HS-27A (cell line): ENCODE measurements at places on chromosomes 7 and 10.

DNA sequence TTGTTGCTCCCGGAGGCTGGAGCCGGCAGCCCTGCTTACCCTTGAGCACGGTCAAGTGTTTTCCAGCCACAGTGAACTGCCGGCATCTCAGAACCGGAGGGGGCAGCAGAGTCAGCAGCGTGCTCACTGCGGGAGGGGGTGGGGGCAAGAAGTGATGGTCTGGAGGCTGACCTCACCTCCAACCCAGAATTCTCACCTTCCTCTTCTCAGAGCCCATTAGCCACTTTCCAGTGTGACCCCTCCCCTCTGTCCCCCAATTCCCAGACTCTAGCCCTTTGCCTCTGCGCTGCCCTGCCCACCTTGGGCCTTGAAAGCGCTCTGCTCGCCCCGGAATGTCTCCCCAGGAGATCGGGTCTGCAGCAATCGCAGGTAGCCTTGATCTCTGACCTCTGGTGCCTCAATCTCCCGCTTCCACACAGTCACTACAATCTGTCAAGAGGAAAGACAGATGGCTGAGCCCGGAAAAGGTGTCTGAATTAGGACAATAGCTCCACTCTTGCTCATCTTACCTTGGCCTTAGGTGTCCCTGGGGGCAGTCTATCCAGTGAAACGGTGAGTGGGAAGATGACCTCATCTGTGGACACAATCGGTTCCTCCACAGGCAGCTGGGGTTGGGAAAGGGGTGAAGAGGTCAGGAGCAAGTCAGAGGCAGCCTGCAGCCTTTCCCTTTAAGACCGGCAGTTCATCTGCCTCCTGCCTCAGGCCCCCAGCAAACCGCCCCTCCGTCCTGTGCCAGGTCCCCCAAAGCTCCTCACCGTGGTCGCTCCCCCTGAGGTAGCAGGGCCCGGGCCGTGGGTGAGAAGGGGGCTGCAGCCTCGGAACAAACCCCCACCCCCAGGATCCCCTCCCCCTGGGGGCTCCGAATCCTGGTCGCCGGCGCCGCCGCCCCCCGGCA is 942 bp downstream of the TRAPPC14 start:
- DNase-seq = no peak

GRCh38 chr7:106767498-106768323 is 97.4 kb upstream of the PIK3CG start:
- DNase-seq = no peak

GRCh38 chr7:26546508-26547053 is 254.9 kb downstream of the SNX10 start:
- no peak for DNase-seq

GRCh38 chr10:122786269-122786668 is 59.4 kb downstream of the CUZD1 start:
- no peak for DNase-seq

DNA sequence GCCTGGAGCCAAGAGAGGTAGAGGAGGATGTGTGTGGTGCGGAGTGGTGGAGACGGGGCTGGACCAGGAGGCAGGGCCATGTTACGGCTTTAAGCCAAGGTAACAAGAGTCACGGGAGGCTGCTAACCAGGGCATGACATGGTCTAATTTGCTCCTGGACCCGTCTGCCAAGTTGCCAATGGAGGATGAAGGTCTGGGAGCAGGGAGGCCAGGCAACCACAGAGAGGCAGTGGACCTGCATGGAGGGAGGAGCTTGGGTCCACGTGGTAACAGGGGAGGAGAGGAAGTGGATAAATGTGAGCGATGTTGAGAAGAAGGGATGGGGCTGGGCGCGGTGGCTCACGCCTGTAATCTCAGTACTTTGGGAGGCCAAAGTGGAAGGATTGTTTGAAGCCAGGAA is 31.0 kb downstream of the SRRM3 start:
- no peak for DNase-seq

DNA sequence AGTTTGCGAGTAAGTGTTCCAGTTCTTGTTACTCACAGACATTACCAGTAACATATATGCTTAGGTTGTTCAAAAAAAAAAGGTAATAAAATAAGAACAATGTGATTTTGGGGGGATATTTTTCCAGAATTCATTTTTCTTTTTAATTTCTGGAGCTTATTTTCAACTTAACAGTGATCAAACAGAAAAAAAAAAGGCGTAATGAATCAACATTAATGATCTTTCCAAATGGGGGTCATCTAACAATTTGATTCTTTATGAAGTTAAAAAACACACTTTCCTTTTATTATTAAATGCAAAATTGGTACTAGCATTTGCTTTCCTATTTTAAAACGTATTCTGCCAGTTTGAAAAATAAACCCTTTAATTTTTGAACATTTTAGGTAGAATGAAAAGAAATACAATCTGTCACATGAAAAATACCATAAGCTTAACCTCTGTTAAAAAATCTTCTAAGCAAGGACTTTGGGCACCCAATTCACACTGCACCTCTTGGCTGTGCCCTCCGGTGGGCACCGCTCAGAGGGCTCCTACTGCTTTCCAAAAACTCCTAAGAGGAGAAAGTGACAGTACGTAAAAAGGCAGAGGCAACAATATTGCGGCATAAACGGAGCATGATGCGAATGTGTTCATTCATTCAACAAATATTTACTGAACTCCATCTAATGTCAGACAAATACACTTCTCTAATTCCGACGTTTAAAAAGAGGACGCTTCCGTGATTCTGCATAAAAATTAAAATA is 32.6 kb downstream of the CNPY1 start:
- DNase-seq = no peak

DNA sequence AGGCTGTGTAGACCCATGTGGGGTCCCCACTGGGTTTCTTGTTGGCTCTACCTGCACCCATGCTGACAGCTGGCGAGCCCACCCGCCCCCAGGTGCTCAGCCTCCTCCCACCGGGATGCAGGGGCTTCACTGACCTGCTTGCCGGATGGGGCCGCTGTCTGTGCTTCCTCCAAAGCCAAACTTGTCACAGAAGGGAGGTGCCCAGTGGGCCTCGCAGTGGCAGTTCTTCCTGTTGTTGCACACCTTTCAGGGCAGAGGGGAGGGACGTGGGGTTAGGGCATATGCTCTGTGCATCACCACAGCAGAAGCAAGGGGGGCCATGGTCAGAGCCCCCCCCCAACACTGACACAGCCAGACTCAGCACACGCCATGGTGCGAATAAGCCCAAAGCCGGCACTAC is 146.5 kb downstream of the FANK1 start:
- DNase-seq = no peak

DNA sequence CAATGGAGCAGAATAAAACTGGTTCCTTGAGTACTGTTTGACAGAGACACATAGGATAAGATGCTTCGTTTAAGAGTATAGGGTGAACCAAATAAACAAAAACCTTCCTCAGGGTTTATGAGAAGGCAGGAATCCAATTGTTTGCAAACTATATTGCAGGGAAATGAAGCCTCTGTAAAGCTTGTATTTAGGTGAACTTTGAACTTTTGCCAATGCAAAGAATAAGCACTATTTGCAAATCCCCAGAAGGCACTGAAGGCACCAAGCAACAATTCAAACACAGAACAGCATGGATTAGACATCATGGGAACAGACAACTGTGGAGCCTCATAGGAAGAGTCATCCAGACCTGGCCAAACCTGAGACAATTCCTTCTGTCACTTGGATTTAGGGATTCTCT is 47.1 kb upstream of the WASL start:
- DNase-seq = no peak

- no peak for DNase-seq
Measured at GRCh38 chr10:121154310-121154709, 303.1 kb downstream of the WDR11 start.

DNA sequence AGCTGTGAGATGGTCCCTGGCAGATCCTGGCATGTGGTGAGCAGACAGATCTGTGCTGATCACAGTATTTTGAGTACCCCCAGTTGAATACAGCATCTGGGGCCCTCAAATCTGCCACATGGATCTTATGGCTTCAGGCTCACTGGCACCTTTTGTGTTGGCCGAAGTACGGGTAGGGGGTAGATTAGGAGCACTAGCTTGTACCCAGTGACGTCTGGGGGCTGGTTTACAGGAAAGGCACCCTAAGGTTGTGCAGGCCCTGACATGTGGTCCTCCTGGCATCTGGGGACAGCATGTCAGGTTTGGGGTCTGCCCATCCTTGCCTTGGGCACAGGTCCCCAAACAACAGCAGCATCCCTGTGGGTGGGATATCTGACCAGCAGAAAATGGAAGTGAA is 53.2 kb downstream of the SYPL1 start:
- DNase-seq = no peak

DNA sequence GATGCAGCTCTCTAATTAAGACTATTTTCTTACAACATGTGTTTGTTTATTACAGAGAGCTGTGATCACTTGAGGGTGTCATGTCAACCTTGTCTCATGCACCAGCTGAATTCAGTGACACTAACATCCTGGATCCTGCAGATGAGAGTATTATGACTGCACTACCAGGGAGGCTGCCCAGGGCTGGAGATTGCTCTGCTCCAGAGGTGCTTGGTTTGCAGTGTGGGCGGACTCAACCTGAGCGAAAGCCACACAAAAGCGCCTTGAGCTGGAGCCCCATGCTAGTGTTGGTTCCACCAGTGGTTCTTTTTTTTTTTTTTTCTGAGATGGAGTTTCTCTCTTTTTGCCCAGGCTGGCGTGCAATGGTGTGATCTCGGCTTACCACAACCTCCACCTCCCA is 33.8 kb upstream of the ATXN7L1 start:
- DNase-seq = no peak

GRCh38 chr7:76252021-76252420 is 50.3 kb downstream of the SRRM3 start:
- no peak for DNase-seq

DNA sequence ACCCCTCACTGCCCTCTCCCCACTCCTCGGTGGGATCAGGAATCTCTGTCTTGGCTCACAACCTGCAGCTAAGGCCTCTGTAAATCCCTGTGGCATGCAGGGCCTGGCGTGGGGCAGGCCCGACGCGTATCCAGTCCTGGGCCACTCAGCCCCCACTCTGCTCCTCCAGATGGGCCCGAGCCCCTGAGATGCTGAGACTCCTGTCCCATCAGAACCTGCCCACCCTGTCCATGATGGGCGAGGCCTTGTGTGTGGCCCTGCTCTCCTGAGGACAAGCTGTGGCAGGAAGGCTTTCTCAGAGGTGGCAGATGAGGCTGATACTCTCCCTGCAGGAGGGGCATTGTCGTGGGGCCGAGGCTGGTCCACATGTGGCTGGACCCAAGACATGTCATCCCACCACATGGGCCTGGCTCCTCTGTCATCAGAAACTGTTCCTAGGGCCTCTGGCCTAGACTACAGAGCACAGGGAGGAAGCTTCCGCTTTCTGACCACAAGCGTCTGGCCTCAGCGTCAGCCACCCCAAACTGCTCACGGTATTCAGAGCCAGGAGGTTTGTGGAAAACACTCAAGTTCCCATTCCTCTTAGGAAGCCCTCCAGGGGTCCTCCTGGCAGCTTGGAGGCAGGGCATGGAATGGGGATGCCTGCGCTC is 6.0 kb downstream of the ALOX5 start:
- no peak for DNase-seq

- no peak for DNase-seq
Measured at GRCh38 chr7:149292462-149292823, 30.4 kb downstream of the ZNF783 start.

DNA sequence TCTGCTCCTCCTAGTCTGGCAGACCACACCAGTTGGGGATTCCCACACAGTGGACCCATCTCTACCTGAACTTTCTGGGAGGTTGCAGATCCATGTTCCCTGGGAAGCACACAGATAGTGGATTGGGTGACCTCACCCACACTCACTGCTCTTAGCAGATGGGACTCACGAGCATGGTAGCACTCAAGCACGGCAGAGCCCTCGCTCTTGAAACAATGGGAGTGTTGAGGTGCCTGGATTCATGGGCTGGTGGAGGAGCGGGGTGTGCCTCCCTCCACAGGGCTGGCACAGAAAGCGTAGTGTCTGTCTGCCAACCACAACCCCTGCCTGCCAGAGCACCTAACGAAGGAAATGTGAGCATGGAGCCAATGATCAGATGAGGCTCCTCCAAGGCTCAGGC is 568.0 kb downstream of the POM121L12 start:
- no peak for DNase-seq

DNA sequence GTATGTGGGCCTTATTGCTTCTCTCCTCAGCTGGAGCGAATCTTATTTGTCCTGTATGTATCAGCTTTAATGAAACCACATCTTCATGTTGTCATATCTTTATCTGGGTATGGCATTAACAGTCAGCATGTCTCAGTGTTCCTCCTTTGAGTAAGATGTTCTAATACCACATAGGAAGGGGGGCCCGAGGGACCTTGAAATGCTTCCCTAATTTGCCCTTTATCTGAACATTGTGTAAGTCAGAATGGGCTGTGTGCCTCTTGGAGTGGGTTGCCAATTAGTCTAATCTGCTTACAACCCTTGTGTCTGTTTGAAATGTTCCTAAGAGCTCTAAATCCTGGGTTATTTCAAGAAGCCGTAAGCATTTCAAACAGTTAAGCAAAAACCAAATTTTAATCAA is 623.8 kb downstream of the SUGCT start:
- no peak for DNase-seq

DNA sequence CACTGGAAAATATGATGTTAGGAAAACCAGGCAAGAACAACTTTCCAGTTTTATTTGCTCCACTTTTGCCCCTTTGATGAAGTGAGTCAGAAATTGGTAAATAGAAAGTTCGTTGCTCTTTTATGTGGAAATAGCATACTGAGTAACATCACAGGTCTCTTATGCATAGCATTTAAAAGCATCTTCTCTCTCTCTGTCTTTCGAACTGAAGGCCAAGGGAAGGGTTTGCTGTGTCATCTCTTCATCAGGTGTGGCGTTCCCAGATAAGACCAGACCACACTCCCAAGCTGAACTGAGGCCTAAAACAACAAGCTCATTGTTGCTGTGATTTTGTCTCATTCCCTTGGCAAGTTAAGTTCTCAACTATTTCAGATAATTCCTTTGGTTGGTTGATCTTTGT is 131.8 kb upstream of the GRB10 start:
- no peak for DNase-seq

- peak; percentile 52 for DNase-seq
Measured at GRCh38 chr10:75530299-75530698, 98.9 kb downstream of the LRMDA start.

- DNase-seq = peak; percentile 80
Measured at GRCh38 chr7:107948645-107949442, 54.1 kb downstream of the LAMB1 start.

GRCh38 chr10:88497913-88498312 is 85.2 kb downstream of the RNLS start:
- no peak for DNase-seq

DNA sequence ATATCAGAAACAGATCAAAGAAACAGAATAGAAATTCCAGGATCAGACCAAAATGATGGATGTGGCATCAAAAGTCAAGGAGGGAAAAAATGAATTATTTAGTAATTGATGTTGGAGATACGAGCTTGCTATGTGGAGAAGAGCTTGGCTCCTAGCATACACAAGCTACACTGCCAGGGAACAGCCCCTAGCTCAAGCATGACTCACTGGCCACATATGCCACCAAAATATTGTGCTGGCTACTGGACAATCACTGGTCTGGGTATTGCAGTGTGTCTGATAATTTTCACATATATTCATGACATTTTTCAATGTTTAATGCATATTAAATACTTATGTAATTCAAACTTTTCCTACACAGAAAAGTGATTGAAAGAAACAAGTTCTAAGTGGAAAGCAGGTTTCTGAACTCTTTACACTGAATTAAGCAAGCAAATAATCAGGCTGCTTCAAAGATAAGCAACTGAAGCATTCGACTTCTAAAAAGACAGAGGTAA is 59.3 kb downstream of the OAT start:
- DNase-seq = no peak

GRCh38 chr10:1369665-1370064 is 313.5 kb downstream of the WDR37 start:
- no peak for DNase-seq
